Activated naive CD4-positive, alpha-beta T cell (primary cell): ENCODE measurements at places on chromosomes 7 and 10.

GRCh38 chr10:97748116-97748515, 11.2 kb downstream of the ZFYVE27 start:
- no peak for DNase-seq

DNA sequence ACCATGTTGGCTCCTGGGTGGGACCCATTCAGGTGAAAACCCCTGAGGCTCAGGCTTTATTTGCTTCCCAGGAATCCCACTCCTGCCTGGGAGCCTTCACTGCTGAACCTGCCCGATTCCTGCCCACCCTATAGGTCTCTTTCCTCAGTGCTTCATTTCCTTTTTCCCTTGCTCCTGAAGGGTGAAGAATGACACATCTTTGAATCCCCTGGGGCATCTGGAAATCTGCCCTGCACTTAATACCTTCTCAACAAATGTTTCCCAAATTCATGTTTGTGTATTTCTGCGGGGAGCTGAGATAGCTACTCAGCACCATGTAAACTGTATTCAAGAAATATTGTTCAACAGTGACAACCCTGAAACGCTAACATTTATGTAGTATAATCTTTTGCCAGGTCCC, 10.3 kb upstream of the PCBD1 start:
- no peak for DNase-seq

- no peak for DNase-seq
Observed at GRCh38 chr10:103555712-103556111, 62.2 kb downstream of the NEURL1 start.

DNA sequence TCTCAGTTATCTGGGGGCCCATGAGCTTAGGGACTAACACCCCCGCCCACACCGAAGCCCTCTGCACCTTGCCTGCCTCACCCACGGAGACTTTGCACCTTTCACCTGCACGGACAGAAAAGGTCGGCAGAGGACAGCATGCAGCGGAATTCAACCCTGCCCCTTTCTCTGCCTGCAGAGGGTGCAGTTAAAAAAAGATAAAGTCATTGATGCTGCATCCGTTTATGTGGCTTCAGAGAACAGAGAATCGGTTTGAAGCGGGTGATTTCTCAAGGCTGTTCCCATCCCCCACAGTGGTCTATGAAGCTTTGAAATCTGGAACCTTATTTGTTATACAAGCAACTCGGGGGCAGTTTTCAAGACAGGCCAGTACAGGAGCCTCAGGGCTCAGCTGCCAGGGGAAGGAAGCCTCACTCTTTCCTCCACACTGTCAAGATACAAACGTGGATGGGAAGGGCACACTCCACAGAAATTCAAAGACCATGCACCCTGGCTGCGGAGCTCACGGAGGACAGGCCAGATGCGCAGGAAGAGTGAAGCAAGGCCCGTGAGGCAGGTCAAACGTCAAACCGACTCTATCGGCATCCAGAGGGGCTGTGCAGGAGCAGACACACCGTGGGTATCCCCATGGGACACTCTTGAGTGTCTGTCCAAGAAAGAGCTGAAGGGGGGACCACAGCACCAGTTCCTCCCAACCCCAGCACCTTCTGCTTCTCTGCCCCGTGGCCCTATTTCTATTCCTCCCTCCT, 66.3 kb downstream of the INSIG1 start:
- no peak for DNase-seq

- DNase-seq, result no peak
Observed at GRCh38 chr10:124696446-124697392, 47.5 kb downstream of the FAM53B start.

- DNase-seq, result no peak
Observed at GRCh38 chr10:11564741-11565140, 46.7 kb downstream of the USP6NL start.

DNA sequence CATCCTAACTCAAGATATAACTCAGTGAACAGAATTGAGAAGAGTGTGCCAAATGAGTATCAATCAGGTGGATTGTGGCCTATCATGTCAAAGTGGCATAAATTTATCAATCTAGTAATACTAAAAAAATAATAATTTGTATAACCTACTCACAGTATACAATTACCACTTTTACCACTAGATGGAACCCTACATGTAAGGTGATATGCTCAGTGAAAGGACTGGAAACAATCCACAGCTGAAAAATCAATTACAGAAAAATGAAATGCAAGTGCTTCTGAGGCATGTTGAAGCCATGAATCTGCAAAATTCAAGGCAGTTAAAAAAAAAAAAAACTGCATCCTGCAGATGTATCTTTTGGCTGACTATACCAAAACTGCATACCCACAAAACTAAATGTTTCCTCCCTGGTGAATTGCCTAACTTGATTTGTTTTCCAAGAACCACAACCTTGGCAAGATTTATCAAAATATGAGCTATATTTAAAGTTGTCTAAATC, 13.9 kb downstream of the ARHGAP19 start:
- no peak for DNase-seq

DNA sequence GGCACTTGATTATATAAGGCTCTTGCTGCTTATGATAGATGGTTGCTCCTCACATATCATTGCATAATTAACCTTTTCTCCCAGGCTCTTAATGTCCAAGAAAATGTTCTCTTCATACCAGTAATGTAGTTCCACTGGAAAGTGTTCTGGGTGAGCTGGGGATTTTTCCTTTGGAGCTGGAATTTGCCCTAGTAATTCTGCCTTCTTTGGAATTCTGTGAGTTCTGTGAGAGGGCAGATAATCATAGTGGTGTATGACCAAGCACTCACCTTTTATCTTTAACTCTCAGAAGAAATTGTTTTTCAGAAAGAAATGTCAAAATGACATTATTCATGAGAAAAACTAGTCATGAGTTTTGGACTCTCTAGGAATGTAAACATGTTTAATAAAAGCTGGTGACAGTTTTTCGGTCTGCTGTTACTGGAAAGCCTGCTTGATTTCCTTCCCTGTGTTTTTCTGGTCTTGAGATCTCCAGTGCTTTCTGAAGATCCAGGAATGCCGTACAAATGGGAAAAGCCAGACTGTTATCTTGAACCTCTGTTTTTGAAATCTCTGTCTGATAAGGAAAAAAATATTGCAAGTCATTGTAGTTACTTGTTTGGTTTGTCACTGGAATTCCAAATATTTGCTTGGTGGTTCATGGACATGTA, 148.3 kb upstream of the PRPS1L1 start:
- DNase-seq, result no peak

GRCh38 chr7:159088016-159088865, 56.4 kb downstream of the VIPR2 start:
- DNase-seq, result no peak

DNA sequence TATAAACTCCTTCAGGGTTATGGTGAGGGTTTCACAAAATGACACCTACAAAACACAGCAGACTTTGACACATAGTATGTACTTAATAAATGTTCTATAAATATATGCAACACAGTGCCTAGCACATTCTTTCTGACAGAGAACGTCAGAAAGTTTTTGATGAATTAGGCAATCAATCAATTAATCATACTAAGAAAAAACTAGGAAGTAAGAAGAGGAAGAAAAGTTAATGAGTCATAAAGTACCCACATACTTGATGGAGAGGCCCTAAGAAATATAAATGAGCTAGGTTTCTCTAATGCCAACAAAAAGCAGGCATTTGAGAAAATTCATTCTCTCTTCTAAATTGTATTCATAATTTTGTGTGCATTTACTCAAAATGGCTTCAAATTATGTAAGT, 192.7 kb upstream of the VWC2 start:
- no peak for DNase-seq

DNA sequence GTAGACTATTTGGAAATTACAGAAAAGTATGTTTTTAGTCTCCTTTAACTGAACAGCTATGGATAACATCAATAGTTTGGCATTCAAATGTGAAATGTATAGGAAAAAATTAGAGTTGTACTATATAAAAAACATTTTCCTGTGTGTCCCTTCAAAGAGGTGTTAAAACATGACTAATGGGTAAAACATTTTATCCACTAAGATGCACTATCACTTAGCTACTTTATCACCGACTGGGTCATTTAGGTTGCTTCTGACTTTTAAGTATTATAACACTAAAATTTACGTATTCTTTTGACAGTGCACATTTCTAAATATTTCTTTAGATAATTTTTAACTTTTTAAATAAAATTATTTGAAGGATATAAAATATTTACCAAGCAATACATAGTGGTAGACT, 77.6 kb downstream of the UBE2H start:
- no peak for DNase-seq

DNA sequence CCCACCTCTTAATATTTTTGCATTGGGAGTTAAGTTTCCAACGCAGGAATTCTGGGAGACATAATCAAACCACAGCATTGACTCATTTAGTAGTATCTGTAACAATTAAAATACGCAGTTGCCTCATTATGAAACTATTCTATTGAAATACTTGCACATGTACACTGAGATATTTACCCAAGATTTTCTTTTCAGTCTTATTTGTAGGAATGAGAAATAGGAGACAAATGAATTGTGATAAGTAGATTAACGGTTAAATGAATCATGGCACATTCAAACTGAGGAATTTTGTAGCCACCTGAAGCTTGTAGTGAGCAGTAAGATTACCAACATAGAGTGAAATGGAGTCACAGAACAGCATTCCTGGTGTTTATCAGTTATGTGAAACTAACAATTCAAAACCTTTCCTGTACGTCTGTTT, 18.1 kb downstream of the RP9 start:
- DNase-seq, result no peak

- no peak for DNase-seq
Observed at GRCh38 chr7:139855498-139856270, 26.6 kb downstream of the TBXAS1 start.

- DNase-seq, result no peak
Observed at GRCh38 chr7:98282703-98283102, 1.2 kb downstream of the BRI3 start.

DNA sequence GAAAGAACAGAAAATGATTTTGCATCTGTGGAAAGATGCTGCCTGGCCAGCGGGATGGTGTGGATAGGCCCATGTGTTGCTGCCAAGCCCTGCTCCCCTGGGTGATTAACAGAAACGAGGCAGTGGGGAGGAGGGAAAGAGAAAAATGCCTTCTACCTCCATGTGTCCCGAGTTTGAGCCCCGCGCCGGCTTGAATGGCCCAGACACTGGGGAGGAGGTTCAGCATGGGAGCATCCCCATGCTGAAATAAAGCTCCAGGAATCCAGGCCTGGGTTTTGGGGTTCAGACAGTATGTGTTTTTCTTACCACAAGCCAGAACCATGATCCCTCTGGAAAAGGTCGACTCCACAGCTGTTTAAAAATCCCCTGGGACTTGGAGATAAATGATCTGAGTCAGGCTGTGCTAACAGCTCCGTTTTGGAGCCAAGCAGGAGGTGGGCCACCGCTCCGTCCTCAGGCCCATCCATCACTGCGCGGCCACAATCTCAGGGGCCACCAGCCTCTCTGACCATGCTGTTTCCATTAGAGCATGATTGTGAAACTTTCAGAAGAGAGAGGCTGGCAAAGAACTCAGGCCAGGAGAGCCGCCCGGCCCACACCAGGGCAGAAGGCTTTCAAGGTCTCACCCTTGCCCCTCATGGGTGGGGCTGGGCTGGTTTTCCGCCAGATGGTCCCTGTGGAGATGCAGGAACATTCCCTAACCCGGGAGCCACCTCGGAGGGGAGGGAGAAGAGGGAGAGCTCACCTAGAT, 299.7 kb downstream of the ZEB1 start:
- DNase-seq, result no peak

GRCh38 chr10:68561865-68562649, 1.9 kb downstream of the TET1 start:
- no peak for DNase-seq

DNA sequence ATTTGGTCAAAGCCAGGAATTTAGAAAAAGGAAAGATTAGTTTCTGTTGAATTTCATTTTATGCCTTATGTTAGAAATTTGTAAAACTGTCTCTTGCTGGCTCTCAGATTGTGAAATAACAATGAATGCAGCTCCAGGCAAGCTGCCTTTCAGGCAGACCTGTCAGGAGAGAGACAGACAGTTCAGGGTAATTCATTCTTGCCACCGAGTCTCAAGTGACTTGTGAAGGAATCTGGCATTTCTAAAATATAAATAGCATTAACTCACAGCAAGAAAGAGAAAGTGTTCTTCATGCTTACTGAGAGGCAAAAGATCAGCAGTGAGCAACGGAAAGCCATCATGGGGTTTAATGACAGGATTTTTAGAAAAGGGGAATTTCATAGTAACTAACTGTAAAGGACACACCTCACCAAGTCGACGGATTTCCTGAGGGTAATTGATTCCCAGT, 442.3 kb upstream of the AKR1E2 start:
- DNase-seq, result no peak

DNA sequence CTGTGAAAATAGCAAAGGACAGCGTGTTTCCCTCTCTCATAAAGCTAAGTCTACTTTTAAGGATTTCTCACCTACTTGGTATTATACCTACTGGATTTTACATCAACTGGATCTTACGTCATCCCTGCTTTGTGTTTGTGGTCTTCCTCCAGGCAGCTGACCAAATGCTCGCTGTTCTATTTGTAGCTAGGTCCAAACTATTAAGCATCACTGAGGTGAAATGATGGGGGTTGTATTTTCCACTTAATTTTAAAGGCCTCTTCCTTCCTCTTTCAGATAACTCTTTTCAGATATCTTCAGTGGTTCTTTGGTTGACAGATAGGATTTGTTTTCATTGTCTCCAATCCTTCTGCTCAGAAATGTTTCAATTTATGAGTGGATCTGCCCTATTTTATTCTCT, 169.7 kb downstream of the RNLS start:
- no peak for DNase-seq

DNA sequence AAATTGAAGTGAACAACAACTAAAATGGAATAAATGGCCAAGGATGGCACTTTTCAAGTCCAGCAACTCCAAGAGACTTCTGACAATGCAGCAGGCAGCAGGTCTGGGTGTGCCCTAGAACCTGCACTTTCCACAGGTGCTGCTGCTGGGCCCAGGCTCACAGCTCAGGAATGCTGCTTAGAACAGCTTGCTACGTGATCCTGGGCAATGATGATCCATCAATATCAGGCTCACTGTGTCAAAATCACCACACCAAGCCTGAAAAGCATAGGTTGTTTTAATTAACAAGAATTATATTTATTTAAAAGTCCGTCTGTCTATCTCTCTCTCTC, 148.4 kb downstream of the TNS3 start:
- no peak for DNase-seq

DNA sequence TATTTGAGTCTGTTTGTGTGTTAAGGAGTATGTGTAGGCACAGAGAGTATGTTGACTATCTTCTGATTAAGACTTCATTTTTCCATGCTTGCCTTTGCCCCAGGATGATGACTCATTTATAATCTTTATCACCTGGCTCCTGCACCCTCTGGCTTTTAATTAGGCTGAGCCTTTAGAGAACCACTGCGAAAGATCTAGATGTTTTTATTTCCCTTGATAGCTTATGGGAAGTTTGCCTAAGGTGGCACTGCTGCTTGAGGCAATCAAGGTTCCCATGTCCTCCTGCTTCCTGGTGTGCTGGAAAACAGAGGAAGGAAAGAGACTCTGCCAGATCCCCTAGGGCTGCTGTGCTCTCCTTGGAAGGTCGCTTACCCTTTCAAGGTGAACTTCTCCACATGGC, 114.6 kb downstream of the ARL4A start:
- DNase-seq, result no peak

- no peak for DNase-seq
Observed at GRCh38 chr7:86025807-86026206, 617.9 kb upstream of the GRM3 start.

- no peak for DNase-seq
Observed at GRCh38 chr10:4804465-4804864, 21.5 kb upstream of the AKR1E2 start.

- no peak for DNase-seq
Observed at GRCh38 chr7:139853506-139854123, 24.6 kb downstream of the TBXAS1 start.

- DNase-seq, result no peak
Observed at GRCh38 chr10:1029838-1030237, 4.2 kb upstream of the IDI2 start.
